ENCODE measurements at places on chromosomes 11 and 22.

DNA sequence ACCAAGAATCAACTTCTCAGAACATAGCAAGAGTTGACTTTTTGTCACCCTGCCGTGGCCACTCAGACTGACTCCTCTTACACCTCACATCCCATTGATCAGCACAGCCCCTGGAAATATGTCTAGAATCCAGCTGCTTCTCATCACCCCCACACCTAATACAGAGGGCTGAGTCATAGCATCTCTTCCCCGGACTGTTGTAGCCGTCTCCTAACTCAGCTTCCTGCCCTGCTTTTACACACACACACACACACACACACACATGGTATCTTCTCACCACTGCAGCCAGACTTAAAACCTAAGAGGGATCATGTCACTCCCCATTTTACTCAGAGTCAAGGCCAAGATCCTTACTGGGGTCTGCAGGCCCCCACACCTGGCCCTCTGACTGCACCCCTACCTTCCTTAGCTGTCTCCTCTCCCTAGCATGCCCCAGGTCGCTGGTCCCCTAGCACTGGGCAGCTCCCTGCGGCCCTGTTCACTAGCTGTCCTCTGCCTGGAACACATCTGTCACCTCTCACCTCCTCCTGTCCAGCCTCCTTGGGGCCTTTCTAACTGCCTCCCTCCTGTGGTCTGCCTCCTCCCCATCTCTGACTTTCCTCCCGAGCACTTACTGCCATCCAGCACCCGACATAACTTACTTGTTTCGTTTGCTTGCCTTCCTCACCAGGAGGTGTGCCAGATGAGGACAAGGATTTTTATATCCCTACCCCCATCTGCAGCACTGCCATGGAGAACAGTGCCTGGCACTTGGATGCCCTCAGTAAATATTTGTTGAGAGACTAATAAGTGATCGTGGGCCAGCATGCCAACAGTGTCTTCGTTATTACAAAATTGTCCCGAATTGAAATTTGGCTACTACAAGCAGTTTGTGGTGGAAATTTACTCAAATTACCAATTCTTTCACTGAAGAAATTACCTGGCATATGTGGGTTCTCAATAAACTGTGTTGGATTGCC lies 61.9 kb downstream of the BMAL1 start:
- peaks cover 19% of the 10 kb centered on the region for H3K4me1 ChIP-seq
- H3K4me3 ChIP-seq, result no peak overlapping the region
- H3K27ac ChIP-seq, result peak overlapping the region; percentile 76
- no peaks in the 10 kb centered on the region for H3K36me3 ChIP-seq

- H3K27me3 ChIP-seq, result no peaks in the 10 kb centered on the region
- H3K4me3 ChIP-seq, result no peak overlapping the region
- no peaks in the 10 kb centered on the region for H3K4me1 ChIP-seq
- no peak overlapping the region for H3K27ac ChIP-seq
- no peaks in the 10 kb centered on the region for H3K36me3 ChIP-seq
- DNase-seq, result no peak
Observed at GRCh38 chr11:80182901-80183300, 742.1 kb upstream of the TENM4 start.

- no peak overlapping the region for H3K4me3 ChIP-seq
- no peak overlapping the region for H3K27ac ChIP-seq
- H3K4me1 ChIP-seq, result no peaks in the 10 kb centered on the region
- no peaks in the 10 kb centered on the region for H3K27me3 ChIP-seq
- DNase-seq, result no peak
Observed at GRCh38 chr11:96095884-96096303, 172.0 kb upstream of the MTMR2 start.

DNA sequence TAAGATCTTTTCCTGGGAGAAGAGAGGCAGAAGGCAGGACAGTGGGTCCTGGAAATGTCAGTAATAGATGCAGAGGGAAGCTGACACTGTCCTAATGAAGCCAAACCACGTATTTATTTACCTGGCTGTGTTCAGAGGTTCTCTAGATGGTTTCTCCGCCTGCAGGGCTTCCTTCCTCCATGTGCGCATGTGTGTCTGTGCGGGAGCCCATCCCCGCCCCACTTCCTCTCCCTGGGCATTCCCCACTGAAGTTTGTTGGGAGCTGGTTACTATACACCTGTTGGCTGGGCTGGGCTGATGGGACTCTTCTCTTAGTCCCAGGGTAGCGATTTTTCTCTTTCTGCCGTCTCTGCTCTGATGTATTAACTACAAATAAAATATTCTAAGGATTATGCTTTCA lies 204.9 kb upstream of the TBCEL start:
- DNase-seq, result no peak
- no peaks in the 10 kb centered on the region for H3K36me3 ChIP-seq
- H3K27ac ChIP-seq, result no peak overlapping the region
- H3K4me1 ChIP-seq, result no peaks in the 10 kb centered on the region

GRCh38 chr11:96390488-96390792 lies 627 bp downstream of the JRKL start:
- H3K27me3 ChIP-seq, result no peaks in the 10 kb centered on the region
- peaks cover 3% of the 10 kb centered on the region for H3K36me3 ChIP-seq
- peak overlapping the region; percentile 74 for H3K27ac ChIP-seq
- H3K4me3 ChIP-seq, result peak overlapping the region; percentile 96
- no peak for DNase-seq
- H3K4me1 ChIP-seq, result peaks cover 59% of the 10 kb centered on the region

DNA sequence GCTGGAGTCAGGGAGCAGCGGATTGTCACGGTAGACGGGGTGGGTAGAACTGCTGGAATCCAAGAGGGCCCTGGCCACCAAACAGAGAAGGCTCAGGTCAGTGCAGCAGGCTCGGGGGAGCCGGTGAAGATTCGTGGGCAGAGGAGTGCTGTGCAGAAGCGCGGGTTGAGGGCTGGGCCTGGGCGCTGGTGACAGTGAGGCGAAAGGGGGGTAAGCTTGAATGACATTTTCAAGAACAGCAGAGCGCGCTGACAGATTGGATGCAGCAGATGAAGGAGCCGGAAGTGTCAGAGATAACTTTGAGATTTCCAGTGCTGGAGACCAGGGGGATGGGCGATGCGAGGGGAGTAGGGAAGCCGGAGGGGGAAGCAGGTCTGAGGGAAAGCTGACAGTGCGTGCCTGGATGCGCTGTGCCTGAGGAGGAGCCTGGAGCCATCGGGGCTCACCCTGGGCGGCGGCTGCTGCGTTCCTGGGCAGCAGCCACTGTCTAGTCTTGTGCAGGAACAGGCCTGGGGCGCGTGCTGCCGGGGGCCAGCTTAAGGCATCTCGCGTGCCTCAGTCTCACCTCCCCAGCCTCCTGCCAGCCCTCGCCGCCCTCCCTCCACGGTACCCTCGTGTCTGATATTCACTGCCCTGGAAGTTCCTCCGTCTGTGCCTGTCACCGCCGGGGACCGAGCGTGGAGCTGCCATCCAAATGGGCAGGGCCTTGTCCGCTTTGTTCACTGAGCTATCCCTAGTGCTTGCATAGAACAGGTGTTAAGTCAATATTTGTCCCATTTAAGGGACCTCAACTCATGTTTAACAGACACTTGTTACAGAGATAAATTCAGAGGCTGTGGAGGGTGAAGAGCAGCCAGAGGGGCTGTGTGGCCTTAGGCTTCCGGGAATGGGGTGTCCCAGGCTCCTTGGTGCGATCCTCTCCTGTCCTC lies 5.2 kb downstream of the GRIK4 start:
- no peaks in the 10 kb centered on the region for H3K4me1 ChIP-seq
- H3K27ac ChIP-seq, result no peak overlapping the region
- no peaks in the 10 kb centered on the region for H3K36me3 ChIP-seq
- no peak for DNase-seq
- H3K27me3 ChIP-seq, result no peaks in the 10 kb centered on the region

GRCh38 chr11:120657306-120658070 lies 145.9 kb downstream of the GRIK4 start:
- no peaks in the 10 kb centered on the region for H3K27me3 ChIP-seq
- no peaks in the 10 kb centered on the region for H3K4me1 ChIP-seq
- no peaks in the 10 kb centered on the region for H3K36me3 ChIP-seq
- H3K27ac ChIP-seq, result no peak overlapping the region
- no peak overlapping the region for H3K4me3 ChIP-seq
- DNase-seq, result no peak

- no peak overlapping the region for H3K27ac ChIP-seq
- no peak for DNase-seq
- H3K4me3 ChIP-seq, result no peak overlapping the region
Observed at GRCh38 chr11:25655636-25656035, 676.3 kb upstream of the ANO3 start.

- peaks cover 26% of the 10 kb centered on the region for H3K4me1 ChIP-seq
- no peak overlapping the region for H3K27ac ChIP-seq
- DNase-seq, result no peak
Observed at GRCh38 chr11:134332189-134332631, 422 bp downstream of the GLB1L2 start.

GRCh38 chr11:121123496-121124069 lies 22.5 kb downstream of the TECTA start:
- no peaks in the 10 kb centered on the region for H3K36me3 ChIP-seq
- H3K27me3 ChIP-seq, result peaks cover 9% of the 10 kb centered on the region
- no peak overlapping the region for H3K27ac ChIP-seq
- no peak overlapping the region for H3K4me3 ChIP-seq
- no peaks in the 10 kb centered on the region for H3K4me1 ChIP-seq
- DNase-seq, result no peak

GRCh38 chr11:75770102-75770501 lies 1.5 kb downstream of the DGAT2 start:
- H3K4me3 ChIP-seq, result no peak overlapping the region
- no peak for DNase-seq
- H3K27me3 ChIP-seq, result peaks cover 12% of the 10 kb centered on the region
- H3K4me1 ChIP-seq, result no peaks in the 10 kb centered on the region
- no peaks in the 10 kb centered on the region for H3K36me3 ChIP-seq

DNA sequence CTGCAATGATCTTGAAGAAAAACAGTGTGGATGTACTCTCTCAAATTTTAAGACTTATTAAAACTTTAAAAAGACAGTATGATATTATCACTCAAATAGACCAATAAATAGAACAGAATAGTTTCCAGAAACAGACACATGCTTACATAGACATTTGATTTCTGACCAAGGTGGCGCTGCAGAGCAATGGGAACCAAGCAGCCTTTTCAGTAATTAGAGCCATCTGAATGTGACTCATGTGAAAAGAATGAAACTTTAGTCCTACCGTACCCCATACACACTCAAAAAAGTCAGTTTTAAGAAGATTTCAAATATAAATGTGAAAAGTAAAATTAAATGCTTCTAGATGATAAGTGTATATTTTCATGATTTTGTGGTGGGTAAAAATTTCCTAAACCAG lies 74.2 kb upstream of the MS4A8 start:
- no peak overlapping the region for H3K27ac ChIP-seq
- H3K4me1 ChIP-seq, result no peaks in the 10 kb centered on the region
- no peaks in the 10 kb centered on the region for H3K36me3 ChIP-seq
- no peak overlapping the region for H3K4me3 ChIP-seq

DNA sequence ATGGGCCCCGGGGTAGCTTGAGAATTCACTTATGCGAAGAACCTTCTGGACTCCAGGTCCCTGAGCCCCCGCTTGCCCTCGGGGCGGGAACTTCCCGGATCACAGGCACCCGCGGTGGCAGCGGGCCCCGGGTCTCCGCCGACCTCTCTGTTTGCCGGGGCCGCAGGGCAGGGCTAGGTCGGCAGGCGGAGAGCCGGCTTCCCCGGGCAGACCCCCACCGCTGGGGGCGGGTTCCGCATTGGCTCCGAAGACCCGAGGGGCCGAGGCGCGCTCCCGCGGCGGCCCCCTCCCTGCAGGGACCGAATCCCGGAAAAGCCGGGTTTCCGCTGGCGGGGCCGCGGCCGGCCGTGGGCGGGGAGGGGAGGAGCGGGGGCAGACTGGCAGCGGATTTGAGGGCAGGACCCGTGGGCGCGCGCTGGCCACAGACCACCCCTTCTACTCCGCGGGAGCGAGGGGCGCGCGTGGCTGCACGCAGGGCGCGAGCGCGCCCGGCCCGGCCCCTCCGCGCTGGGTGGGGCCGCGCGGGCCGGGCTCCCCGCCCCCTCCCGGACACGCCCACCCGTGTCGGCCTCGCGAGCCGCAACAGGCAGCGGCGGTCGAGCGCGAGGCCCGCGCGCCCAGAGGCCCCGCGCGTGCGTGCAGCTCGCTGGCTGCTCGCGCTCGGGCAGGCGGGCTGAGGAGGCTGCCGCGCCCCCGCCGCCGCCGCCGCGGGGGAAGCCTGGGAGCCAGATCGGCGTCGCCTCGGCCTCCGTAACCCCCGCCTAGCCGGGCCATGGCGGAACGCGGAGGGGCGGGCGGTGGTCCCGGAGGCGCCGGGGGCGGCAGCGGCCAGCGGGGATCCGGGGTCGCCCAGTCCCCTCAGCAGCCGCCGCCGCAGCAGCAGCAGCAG lies at the start of gene PACS1:
Gene PACS1 (plus strand): TSS at position 558 of the 889 bp plus-strand sequence. CDS start 215 bp downstream, at position 773.
- H3K4me3 ChIP-seq, result peak within 1 kb of the TSS; percentile 90
- peak; percentile 84 for DNase-seq
- H3K27ac ChIP-seq, result peak within 1 kb of the TSS; percentile 61
- peaks cover 60% of the 10 kb centered on the region for H3K36me3 ChIP-seq

DNA sequence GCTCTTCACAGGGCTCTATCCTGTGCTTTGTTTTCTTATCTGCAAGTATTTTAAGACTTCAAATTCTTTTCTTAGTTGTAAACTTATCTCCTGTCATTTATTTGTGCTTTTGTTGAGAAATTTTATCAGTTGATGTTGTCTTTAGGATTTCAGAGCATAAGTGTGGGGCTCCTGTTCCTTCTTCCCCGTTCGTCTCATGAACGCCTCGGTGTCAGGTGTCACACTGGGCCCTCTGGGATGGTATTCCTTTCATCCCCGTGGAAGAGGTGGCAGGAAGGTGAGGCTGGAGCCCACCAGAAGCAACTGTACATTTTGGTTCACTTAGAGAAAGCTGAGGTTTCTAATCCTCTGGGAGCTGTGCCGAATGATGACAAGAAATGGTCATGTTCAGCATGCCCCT lies 17.9 kb downstream of the NADSYN1 start:
- no peak for DNase-seq
- no peak overlapping the region for H3K4me3 ChIP-seq
- no peaks in the 10 kb centered on the region for H3K27me3 ChIP-seq

GRCh38 chr22:36384766-36385481 lies 2.8 kb downstream of the MYH9 start:
- H3K36me3 ChIP-seq, result peaks cover 39% of the 10 kb centered on the region
- peaks cover 59% of the 10 kb centered on the region for H3K4me1 ChIP-seq
- H3K4me3 ChIP-seq, result no peak overlapping the region
- H3K27me3 ChIP-seq, result no peaks in the 10 kb centered on the region
- peak overlapping the region; percentile 69 for H3K27ac ChIP-seq
- peak; percentile 56 for DNase-seq

DNA sequence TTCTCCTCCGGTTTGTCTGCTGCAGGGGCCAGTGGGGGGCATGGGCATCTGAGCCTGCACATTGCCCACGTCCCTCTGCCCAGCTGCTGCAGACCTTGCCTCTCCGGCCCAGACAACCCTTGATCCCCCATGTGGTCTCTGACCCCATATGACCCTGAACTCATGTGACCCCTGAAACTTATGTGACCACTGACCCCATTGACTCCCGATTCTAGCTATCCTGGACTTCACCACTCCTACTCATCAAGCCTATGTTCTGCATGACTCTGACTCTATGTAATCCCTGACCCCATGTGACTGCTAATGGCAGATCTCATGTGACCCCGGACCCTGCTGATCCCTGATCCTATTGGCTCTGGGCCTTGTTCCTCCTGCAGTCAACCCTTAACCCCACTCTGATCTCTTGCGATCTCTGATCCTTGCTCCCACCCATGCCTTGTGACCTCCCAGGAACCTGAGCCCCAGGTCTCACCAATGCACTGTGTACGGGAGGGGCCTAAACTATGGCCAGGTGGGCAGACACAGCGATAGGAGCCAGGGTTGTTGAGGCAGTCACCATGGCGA lies 5.7 kb downstream of the LTBP3 start:
- H3K36me3 ChIP-seq, result no peaks in the 10 kb centered on the region
- DNase-seq, result no peak
- H3K27me3 ChIP-seq, result peaks cover 3% of the 10 kb centered on the region
